ENCODE measurements at places on chromosomes 4 and X.

- DNase-seq = no peak
Observed at GRCh38 chr4:107835406-107835805, 10.7 kb downstream of the SGMS2 start.

- no peak for DNase-seq
Observed at GRCh38 chr4:155173371-155173770, 35.1 kb upstream of the NPY2R start.

- DNase-seq = no peak
Observed at GRCh38 chr4:125105561-125105960, 209.2 kb upstream of the FAT4 start.

DNA sequence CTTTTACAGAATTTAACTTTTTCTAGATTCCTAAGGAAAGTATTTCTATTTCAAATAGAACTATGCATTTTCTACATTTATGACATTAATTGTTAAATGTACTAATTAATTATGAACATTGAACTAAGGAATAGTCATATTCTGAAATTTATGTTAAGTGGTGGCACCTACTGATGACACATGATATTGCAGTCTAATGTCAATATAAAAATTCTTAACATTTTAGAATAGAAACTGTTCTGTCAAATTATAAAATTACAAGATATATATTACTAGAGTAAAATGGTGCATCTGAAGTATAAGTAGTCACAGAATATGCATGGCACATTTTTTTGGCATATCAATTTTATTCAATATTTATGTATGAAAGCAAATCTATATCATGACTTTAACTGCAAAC lies 40.2 kb upstream of the NDNF start:
- no peak for DNase-seq

Data from RWPE2 (cell line).